HL-60 (cell line): ENCODE measurements at places on chromosomes 7 and 10.

- DNase-seq: peak; percentile 21
Observed at GRCh38 chr10:104057717-104058116, 28.0 kb downstream of the COL17A1 start.

DNA sequence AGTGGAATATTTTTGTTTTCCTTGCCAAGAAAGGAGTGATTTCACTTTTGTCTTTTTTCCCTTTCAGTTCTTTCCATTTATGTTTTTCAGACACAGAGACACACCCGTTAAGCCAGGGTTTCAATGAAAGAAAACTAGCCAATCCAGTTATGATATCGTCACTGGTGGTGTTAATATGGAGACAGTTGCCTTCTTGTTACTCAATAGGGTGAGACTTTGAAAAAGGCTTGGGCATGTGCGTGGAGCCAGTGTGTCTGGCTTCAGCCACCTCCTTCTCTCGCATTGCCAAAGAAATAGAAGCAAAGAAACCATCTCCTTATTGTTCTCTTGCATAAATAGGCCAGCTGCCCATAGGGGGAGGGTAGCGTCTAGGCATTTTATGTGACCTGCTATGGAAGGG is 84.1 kb upstream of the DLX6 start:
- DNase-seq: no peak

DNA sequence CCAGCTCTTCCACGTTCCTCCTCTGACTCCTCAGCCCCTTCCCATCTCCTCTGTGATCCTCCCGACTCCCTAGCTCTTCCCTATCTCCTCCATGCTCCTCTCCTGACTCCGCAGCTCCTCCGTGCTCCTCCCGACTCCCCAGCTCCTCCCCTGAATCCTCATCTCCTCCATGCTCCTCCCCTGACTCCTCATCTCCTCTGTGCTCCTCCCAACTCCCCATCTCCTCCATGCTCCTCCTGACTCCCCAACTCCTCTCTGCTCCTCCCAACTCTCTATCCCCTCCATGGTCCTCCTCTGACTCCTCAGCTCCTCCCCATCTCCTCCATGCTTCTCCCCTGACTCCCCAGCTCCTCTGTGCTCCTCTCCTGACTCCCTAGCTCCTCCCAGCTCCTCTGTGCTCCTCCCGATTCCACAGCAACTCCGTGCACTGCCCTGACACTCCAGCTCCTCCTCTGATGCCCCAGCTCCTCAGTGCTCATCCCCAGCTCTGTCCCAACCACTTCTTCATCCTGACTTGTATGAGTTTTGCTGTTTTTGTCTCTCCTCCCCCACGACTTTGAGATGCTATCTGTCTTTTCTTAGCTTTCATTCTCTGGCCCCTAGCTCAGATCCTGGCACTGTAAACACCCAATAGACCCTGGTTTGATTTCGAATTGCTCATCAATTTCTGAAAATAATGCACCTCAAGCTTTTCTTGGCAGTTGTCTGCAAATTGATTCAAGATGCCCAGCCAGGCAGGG is 38.3 kb downstream of the OAT start:
- no peak for DNase-seq

DNA sequence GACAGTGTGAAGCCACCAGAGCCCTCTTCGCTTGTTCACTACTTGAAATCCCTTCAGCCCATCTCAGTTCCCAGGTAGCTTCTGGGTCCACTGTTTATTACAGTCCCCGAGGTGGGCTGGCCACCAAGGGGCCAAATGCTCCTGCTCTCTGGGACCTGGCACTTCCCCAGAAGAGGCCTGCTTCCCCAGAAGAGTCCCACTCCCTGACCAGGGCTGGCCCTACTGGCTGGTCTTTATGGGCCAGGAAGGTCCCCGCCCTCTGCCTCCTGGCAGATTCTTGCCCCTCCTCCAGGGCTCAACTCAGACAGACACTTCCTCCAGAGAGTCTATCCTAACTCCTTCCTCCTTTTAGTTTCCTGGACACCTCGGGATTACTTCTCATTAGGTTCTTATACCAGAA is 70.7 kb upstream of the LRRC18 start:
- no peak for DNase-seq

GRCh38 chr7:136278057-136278456 is 300.9 kb upstream of the MTPN start:
- DNase-seq: no peak

- no peak for DNase-seq
Observed at GRCh38 chr10:93757801-93758507, at the start of gene LGI1. Gene LGI1 (plus strand): TSS chr10:93757936. CDS start chr10:93758145, 209 bp downstream.

- peak; percentile 50 for DNase-seq
Observed at GRCh38 chr10:103584216-103585010, 90.9 kb downstream of the NEURL1 start.

GRCh38 chr7:54846273-54846672 is 87.3 kb upstream of the SEC61G start:
- no peak for DNase-seq

DNA sequence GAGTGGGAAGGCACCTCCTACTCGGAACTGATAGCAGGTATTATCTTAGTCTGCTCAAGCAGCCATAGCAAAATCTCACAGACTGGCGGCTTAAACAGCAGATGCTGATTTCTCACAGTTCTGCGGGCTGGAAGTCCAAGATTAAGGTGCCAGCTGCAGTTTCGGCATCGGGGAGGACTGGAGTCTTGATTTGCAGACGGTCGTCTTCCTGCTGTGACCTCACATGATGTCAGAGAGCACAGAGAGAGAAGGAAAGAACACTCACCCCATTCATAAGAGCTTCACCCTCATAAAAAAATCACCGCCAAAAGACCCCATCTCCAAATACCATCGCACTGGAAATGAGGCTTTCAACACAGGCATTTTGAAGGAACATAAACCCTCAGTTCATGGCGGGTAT is 216.5 kb upstream of the PITRM1 start:
- DNase-seq: no peak

GRCh38 chr10:12073526-12073925 is 4.8 kb downstream of the DHTKD1 start:
- no peak for DNase-seq

GRCh38 chr7:22872096-22872807 is 49.6 kb upstream of the TOMM7 start:
- DNase-seq: no peak

- no peak for DNase-seq
Observed at GRCh38 chr7:2102375-2102723, 130.4 kb downstream of the MAD1L1 start.

- DNase-seq: no peak
Observed at GRCh38 chr7:31545549-31545948, 31.7 kb downstream of the ITPRID1 start.

GRCh38 chr10:101938305-101939007 is 94.9 kb upstream of the KCNIP2 start:
- no peak for DNase-seq

DNA sequence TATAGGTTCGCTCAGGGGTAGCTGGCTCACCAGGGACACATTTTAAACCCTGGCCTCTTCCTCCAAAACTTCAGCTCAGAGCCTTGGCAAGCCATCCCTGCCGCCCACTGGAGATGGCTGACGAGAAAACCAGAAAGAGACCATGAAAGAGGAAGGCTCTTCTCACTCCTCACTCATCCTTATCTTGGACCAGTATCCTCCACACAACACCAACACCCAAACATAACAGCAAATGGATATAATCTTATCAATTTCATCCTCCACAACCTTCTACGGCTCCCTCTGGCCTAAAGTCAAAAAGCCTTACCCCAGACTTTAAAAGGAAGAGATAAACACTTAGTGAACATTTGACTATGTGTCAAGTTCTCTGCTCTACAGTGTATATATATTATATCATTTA is 26.9 kb downstream of the DLG5 start:
- DNase-seq: no peak
